ENCODE measurements at places on chromosomes 11 and 22.

GRCh38 chr11:134646561-134646960 lies 234.5 kb upstream of the B3GAT1 start:
- DNase-seq: no peak

DNA sequence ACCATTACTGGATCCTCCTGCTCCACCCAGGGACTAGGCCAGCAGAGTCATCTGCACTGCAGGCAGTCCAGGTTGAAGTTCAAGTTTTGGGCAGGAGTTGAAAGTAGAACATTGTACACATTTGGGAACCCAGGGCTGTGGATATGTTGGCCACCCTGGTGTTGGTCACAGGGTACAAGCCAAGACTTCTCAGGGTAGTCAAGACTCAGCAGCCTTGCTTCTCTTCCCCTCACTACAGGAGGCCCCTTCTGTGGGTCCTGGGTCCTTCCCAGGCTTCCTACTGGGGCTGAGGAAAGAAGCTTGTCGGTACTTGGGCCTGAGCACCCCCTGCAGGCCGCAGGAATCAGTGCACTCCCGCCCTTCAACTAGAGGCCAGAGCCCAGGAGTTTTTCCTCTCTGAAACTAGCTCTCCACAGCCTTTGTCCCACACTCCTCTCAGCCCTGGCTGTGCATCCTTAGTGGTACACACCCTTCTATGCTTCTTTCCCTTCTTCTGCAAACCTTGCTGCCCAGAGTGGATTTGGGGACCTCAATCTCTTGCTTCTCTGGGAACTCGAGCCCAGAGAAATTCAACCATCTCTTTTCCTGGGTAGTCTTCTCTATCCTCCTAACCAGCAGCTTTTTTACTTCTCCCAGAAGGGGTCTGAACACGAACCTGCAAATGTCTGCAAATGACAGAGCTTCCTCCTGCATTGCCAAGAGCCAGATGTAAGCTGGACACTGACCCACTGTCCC lies 2.6 kb upstream of the HPX start:
- peak; percentile 14 for DNase-seq

DNA sequence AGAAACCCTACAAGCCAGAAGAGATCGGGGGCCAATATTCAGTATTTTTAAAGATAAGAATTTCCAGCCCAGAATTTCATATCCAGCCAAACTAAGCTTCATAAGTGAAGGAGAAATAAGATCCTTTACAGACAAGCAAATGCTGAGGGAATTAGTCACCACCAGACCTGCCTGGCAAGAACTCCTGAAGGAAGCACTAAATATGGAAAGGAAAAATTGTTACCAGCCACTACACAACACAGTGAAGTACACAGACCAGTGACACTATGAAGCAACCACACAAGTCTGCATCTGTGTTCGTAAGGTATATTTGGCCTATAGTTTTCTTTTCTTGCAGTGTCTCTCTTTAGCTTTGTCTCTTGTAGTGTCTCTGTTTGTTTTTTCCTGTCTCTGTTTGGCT lies 29.0 kb downstream of the TMEM225 start:
- DNase-seq: no peak

DNA sequence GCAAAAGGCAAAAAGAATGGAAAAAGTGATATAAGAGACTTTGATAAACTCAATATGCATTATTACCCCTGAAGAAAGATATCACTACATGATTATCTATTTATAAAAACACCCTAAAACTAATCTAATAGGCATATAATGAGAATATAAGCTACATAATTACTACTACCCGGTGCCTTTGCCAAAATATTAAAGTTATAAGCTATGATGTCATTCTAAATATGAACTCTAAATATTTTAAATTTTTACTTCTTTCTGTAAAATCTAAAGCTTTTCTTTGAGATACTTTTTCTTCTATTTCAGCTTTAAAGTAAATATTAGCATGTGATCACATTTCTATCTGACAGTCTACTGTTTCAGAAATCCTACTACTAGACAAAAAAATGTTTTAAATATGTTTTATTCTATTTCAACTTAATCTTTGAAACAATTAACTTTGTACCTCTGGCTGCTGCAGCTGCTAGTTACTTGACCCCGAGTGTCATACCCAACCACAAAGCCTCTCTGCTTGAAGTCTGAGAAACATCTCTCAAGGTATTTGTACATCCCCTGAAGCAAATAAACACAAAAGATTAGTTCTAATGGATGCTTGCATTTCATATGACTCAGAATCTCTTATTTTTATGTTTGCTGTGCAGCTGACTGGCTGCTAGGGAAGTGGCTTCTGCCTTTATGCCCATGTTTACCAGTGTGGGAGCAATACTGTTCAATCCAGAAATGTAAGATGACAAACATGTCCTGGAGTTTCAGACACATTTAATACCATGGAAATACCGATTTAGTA lies 26.8 kb downstream of the PGM2L1 start:
- peak; percentile 3 for DNase-seq
